ENCODE measurements at places on chromosomes 12 and 14. TPM values are rescaled to one million over a fixed set of nuclear protein-coding genes. Genes with fewer than 3 reads are reported as not detected.

GRCh38 chr14:56137849-56138248, 19.6 kb downstream of the PELI2 start:
- no peak for DNase-seq

DNA sequence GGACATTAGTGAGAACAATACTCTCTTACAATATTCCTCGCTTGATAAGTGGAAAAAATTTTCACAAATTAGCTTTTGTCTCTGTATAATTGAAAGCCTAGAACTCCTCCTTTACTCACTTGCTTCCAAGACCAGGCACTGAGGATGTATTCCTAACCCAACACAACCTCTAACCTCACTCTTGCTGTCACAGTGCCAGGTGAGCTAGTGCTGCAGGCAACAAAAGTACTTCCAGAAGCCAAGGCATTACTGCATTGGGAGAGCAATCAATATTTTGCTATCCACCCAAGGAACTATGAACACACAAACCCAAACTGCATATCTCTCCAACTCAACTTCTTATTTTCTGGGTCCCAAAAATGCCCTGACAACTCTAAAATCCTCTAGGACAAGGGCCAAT, 1081.0 kb downstream of the VRK1 start:
- DNase-seq: no peak

- DNase-seq: no peak
Measured at GRCh38 chr12:24328261-24328660, 378.8 kb upstream of the SOX5 start.

The CSRP2 gene
- total RNA-seq: not detected

- DNase-seq: no peak
Measured at GRCh38 chr12:102603021-102603420, 122.7 kb upstream of the IGF1 start.

- no peak for DNase-seq
Measured at GRCh38 chr12:62267480-62267879, 7.3 kb downstream of the USP15 start.

The SLC25A47 gene
- not detected for total RNA-seq

- no peak for DNase-seq
Measured at GRCh38 chr12:61765926-61766325, 494.3 kb upstream of the USP15 start.

DNA sequence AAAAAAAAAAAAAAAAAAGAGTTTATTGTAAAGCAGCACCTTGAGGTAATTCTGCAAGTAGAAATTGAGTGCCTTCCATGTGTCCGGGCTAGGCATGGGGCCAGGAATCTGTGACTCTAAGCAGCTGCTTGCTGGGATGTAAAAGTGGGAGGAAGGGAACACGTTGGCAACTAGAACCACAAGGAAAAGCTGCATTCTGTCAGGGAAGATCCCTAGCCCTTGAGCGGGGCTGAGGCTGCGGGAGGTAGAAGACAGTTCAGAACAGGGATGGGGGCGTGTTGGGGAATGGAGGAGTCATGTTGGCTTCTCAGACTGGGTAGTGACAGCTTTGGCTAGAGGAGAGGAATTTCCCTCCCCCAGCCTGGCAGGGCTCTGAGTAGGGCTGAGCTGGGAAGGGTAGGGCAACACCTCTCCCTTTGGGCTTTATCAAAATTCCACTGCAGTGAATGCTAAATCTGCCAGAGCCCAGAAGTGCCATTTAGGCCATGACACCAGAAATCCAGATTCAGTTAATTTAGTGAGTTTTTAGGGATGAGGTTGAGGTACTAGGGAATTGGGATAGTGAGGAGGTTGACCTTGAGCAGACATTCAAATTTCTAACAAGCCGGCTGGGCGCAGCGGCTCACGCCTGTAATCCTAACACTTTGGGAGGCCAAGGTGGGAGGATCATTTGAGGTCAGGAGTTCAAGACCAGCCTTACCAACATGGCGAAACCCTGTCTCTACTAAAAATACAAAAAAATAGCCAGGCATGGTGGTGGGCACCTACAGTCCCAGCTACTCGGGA, 3.4 kb upstream of the TRAFD1 start:
- no peak for DNase-seq

GRCh38 chr14:100033347-100034075, 31.7 kb upstream of the EVL start:
- no peak for DNase-seq

DNA sequence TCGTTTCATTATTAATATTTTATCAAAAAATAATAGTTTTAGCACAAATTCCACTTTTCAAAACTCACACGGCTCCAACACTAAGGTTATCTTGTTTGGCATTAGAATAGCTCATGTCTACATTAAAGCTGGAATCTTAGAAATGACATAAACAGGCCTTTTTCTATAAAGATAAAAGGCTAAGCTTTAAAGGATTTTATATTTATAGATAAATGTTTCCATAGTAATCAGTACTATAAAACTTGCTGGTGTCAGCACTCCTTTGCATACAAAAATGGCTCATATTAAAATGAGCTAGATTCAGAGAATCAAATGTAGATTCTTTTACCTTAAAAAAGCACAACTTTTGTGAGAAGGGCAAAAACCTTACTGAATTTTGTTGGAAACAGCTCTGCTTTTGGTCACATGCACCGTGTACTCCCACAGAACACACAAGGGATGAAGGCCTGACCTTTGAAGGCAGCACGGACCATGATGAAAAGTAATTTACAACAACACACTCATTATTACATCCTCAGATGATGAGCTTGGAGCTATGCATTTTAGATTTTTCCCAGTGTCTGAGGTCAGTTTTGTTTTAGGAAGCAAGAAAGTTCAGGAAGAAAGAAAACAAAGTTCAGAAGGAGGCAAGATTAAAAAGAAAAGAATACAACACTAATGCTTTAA, 202.8 kb downstream of the BCAT1 start:
- DNase-seq: no peak

GRCh38 chr12:78306236-78306635, 475.5 kb downstream of the NAV3 start:
- no peak for DNase-seq

The ENTPD5 gene
- total RNA-seq: 20.8 TPM
